ENCODE measurements at places on chromosomes 5 and 9. TPM values are rescaled to one million over a fixed set of nuclear protein-coding genes. Genes with fewer than 3 reads are reported as not detected.

CANX gene
- total RNA-seq: 574 TPM

GRCh38 chr9:112218908-112219307 lies 43.8 kb upstream of the SUSD1 start:
- DNase-seq: no peak

DNA sequence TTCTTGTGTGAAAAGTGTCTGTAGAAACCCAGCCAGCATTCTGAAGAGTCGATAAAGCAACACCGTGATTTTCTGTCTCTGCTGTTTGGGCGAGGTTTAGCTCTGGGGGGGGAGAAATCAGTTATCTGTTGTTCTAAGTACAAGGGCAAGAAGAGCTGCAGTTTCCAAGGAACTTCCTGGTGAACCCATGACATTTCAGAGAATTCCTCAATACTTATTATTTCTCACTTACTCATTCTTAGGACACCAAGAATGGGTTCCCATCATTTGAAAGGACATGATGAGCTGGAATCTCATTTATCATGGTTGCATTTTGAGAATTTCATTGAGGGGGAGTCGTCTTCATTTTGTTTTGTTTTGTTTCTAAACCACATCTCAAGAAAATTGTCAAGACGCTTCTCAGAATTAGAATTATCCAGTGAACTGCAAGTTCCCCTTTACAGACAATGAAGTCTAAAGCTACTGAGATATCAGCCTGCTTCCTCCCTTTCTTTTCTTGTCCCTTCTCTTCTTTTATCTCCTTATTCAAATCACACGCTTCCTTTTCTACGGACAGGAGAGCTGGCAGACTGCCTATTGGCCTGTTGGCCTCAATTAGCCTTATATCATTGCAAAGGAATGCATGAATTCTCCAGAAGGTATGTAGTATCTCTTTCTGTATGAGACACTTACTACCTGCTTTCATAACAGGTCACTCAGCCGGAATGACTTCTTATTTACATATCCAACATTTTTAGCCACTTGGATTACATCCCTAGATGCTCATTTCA lies 53.7 kb downstream of the ZNF462 start:
- no peak for DNase-seq

TSSK1B gene
- 0.29 TPM for total RNA-seq

GRCh38 chr5:56148453-56148971 lies 84.6 kb downstream of the ANKRD55 start:
- DNase-seq: no peak

DNA sequence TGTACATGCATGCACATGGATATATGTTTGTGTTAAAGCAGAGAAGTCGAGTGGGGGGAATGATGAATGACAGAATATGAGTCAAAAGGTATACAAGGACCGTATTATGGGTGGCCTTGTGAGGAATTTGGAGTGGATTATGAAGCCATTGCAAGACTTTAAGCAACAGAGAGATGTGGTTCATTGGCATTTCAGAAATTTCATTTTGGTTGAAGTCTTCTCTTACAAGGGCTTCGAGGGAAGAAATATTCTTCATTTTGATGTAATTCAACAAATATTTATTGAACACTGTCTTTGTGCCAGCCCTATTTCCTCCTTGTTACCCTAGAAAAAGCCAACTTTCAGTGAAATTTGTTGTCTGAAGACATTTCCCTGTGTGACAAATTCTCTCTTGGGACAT lies 83.9 kb upstream of the SLCO6A1 start:
- DNase-seq: no peak

DNA sequence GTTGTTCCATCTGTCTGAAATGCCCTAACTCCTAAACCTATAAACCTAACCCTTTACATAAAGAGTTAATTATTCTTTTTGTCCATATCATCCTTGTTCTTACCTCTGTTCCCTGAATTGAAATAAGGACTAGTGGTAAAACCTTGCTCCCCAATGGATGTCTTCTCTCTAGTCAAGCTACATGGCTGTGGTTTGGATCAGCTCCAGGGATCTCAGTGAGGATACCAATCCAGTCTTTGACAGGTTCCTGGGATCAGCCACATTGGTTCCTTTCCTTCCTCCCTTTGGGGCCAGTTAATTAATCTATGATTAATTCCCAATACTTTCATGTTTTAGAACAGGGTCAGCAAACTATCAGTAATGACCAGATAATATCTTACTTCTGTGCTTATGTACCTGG lies 151.6 kb downstream of the SIL1 start:
- no peak for DNase-seq

GRCh38 chr5:108046955-108047670 lies 334.8 kb downstream of the FBXL17 start:
- DNase-seq: no peak

DNA sequence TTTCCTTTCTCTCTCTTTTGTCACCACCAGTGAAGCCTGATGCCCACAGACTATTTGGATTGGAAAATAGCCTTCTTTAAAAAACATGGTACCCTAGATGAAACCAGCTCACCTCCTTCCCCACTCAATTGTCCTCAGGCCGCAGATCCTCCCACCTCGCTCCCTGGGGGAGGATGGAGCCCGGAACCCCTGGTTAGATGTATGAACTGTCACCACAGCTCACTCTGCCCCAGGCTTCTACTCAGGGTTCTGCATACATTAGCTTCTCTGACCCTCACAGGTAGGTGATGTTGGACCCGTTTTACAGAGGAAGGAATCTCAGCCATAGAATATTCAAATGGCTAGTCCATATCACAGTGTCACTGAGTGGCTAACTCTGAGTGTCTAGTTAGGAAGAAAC lies 1.8 kb downstream of the MAMDC2 start:
- DNase-seq: no peak

UBE2QL1 gene
- 2.5 TPM for total RNA-seq

- DNase-seq: no peak
Measured at GRCh38 chr9:70441622-70442021, 27.2 kb upstream of the KLF9 start.

DNA sequence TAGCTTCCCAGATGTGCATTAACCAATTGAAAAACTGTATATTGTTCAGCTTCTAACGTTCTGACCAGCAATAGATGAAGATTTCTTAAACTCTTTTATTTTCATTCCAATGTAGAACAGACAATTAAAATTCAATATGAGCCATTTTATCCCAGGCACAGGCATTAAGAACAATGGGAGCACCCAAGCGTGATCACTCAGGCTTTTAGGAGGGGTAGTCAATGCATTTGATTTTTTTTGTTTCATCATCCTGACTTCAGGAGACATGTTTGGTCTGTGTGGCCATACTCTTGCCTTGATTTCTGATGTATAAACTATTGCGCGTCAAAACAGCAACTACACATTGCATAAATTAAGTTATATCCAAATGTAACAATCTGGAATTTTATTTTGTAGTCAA lies 653.0 kb upstream of the RORB start:
- DNase-seq: no peak

CCDC152 gene
- 0.17 TPM for total RNA-seq

GRCh38 chr9:16728137-16728508 lies 142.3 kb downstream of the BNC2 start:
- no peak for DNase-seq

DNA sequence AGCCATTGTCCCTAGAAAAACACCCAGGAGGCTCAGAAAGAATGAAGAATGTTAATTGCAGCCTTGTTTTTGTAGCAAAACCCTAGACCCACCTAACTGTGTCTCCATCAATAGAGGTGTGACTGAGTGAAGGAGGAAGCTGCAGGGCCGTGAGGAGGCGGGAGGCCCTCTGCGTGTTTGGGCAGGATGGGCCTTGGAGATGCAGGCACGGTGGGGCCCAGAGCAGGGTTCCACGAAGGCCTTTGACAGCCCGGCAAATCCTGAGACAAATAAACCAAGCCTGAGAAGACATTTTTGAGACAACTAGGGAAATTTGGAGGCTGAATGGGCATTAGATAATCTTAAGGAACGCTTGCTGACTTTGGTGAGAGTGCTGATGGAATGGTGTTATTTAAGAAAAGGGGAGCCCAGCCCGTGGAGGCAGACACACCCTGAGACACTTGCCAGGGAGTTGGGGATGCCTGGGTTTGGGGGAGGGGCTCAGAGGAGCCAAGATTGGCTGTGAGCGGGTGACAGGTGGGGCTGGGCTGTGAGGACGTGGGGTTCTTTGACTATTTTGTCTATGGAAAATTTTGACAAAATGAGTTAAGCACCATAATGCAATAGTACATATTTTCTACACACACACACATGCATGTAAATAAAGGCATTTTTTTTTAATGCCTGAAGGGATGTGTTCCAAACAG lies 48.8 kb downstream of the BARX1 start:
- no peak for DNase-seq

GRCh38 chr5:154143211-154143641 lies 47.3 kb upstream of the GALNT10 start:
- DNase-seq: no peak

ADGRD2 gene
- total RNA-seq: not detected

Measured in progenitor cell of endocrine pancreas (in vitro differentiated cells).